ENCODE measurements at places on chromosomes 7 and 10.
A peak's percentile ranks its signal among the peaks of the same experiment; 100 is the strongest.

DNA sequence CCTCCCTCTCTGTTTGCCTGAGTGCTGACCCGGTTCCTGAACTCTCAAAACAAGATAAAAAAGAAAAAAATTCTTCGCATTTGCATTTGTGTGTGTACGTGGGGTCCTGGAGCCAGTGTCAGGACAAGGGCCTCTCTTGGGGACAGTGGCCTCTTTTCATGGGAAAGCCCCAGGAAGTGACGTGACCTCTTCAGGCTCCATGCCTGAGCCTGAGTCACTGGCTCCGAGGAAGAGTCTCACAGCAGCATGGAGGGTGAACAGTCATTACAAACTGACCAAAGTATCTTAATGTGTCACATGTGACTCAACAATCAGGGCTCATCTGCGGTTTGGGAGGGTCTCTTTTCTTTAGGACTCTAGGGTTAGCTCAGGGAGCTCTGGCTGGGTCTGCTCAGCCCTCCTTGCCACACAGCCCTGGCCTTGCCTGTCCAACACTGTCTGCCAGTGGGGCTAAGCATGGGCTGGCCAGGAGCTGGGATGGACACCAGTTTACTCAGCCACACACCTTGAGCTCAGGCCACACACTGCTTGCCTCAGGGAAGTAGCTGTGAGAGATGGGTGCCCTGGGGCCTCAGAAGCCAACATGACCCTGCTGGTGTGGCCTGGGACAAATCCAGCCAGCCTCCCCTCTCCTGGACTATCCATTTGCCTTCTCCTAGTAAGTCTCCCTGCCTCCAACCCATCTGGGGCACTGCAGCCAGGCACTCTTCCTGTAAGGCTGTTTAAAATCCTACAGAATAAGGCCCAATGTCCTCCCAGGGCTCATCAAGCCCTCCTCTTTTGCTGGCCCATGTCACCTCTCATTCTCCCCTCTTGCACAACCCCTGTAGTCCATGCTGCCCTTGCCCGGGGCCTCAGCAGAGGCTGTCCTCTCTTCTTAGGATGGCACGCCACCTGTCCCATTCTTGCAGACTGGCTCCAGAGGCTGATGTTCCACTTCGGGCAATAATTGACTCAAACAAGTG, 10.5 kb downstream of the TMEM273 start:
- DNase-seq: no peak

GRCh38 chr10:118102121-118102520, 55.4 kb upstream of the RAB11FIP2 start:
- DNase-seq: no peak

DNA sequence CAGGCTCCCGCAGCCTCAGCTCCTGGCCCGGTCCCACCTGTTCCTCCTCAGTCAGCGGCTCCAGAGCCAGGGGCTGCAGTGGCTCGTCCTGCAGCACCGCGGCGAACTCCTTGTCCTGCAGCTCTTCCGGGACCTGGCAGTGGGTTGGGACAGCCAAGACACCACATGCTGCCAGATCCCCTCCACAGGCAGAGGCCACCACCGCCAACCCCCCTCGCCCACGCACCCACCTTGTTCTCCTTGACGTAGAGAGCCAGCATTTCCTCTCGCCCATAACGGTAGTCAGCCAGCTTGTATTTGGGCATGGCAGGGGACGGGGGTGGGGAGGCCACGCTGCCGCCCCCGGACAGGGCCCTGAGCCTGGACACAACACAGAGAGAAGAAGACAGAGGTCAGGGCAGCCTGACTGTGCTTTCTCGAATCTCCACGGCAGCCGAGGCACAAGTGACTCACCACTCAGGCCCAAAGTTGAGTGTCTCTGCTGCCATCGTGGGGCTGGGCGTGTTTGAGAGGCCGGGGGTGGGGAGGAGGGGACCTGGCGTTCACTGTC, 6.2 kb downstream of the GIGYF1 start:
- DNase-seq: no peak

DNA sequence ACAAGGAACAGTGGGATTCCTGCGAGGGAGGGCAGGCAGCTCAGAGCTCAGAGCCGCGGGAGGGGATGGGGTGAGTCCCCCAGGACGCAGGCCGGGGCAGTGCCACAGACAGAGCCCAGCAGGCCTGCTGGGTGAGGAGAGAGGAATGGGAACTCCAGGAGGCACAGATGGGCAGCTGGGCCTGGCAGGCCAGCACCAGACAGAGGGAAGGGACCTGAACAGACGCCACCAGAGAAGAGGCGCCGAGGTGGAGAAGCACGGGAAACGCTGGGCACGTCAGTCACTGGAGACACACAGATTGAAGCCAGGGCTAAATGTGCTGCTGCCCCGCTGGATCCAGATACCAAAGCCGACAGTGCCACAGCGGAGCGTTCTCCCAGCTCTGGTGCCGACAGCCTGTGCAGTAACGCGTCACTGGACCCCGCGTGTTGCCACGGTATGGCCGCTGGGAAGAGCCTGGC, 225.8 kb downstream of the MAD1L1 start:
- DNase-seq: no peak

DNA sequence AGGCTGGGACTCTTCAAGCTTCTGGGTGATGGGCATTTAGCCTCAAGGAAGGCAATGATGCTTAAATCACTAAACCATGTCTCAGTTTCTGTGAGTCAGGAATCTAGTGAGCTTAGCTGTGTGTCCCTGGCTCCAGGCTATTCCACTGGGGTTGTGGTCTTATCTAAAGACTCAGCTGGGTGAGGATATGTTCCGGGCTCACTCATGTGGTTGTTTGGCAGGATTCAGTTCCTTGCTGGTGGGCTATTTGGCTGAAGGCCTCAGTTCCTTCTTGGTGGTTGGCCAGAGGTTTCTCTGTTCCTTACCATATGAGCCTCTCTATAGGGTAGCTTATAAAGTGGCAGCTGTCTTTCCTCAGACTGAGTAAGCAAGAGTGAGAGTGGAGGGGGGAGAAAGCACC, 12.0 kb downstream of the EVX1 start:
- no peak for DNase-seq

DNA sequence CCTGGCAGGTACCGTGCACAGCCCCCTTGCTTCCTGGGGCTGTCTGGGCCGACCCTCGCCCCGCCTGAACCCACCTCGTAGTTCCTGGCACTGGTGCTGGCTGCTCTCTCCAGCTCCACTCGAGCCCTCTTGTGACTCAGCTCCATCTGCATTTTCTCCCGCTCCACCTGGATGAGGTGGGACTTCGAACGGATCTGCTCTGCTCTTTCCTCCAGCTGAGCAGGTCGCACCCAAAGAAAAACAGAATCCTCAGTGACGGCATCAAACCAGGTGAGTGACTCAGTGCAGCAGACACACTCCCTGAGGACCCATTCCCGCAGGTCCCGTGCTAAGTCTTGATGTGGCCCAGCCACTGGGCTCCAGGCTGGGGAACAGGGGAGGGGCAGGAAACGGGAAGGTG, 7.4 kb downstream of the MAD1L1 start:
- DNase-seq: no peak

GRCh38 chr10:30662814-30663213, 33.3 kb upstream of the LYZL2 start:
- peak; percentile 17 for DNase-seq

DNA sequence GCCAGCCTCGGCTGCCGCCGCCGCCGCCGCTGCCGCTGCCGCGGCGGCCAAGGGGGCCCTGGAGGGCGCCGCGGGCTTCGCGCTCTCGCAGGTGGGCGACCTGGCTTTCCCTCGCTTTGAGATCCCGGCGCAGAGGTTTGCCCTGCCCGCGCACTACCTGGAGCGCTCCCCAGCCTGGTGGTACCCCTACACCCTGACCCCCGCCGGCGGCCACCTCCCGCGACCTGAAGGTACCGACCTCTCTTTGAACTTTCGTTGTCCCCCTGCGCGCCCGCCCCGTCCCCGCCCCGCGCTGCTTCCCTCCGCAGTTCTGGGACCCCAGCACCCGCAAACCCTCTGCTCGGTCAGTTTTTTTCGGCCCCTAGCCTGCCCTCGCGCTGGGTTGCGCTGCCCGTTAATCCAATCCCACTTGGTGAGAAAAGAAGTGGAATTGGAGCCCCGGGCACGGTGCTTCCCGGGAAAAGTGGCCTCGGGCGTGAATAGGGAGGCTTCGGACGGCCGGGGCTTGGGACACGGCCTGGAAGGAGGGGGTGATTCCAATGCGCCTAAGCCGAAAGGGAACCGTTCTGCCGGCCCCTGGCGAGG, 543 bp downstream of the HMX3 start:
- DNase-seq: no peak

DNA sequence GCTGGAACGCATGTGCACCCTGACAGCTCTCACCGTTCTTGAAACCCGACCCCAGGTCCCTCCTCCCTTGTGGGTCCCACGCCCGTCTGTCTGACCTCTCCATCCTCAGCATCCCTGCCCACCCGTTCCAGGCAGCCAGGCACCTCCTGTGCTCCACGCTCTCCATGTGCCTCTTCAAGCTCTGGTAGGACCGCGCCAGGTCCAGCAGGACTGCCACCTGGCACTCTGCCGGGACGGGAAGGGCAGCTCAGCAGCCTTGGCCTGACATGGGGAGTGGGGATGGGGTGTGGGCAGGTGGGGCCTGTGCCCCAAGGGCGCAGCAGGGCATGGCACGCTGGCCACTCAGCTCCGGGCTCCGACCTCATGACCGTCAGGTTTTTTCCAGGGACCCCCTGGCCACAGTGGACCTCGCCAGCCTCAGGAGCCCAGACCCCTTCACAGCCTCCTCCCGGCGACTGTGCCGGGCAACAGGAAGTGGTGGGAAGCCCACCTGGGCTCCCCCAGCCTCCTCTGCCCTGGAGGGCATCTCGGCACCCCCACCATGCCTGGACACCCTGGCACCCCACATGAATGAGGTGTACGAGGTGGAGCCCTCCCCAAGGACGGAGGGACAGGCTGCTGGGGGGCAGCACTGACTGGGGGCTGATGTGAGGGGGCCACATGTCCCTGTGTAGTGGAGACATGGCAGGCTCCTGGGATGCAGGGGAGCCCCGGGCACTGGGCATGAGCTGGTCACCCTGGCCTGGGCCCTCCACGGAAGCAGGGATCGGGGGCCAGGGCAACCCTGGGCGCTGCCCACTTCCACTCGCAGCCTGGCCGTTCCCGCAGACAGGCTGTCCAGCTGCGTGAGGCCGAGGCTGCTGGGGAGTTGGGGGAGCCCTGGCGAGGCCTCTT, 25.1 kb upstream of the NKX6-2 start:
- DNase-seq: no peak

- DNase-seq: no peak
Observed at GRCh38 chr7:47670729-47671128, 88.8 kb upstream of the TNS3 start.

- DNase-seq: no peak
Observed at GRCh38 chr7:44152971-44153947, 12.1 kb upstream of the MYL7 start.

DNA sequence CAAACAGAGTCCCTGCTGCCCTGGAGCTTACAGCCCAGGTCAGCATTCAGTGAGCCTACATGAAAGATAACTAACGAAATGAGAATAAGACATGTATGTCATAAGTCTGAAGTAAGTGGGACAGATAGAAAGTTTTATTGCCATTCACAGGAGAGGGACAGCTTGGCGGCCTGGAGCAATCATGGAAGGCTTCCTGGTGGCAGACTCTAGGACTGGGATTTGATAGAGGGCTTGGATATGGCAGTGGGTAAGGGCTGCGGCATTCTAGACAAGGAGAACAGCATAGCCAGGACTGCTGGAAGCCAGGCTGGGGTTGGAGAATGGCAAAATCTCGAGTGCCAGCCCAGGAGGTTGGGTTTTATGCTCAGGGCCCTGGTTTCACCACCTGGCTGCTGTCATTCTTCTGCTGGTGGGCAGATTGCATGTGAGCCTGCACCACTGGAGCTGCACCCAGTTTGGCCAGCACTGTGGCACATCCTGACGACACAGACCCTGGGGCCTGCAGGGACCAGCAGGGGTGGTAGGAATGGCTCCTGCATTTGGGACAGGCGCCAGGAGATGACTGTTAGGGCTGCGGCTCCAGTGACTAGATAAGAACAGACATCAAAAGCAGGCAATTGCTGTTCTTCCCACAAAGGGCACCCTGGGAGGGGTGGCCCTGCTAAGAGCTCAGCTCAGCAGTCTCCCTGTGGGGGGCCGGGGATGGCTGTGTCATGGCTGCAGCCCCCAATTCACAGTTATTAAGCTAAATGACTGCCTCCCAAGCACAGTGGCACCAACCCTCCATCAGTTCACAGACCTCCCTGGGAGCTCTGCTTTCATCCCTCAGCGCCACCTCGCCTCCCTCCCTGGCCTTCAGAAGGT, 161.1 kb downstream of the RPS24 start:
- DNase-seq: no peak

GRCh38 chr10:11530806-11531205, 80.6 kb downstream of the USP6NL start:
- no peak for DNase-seq
